ENCODE measurements at places on chromosomes 16 and 17.
A peak's percentile ranks its signal among the peaks of the same experiment; 100 is the strongest.

DNA sequence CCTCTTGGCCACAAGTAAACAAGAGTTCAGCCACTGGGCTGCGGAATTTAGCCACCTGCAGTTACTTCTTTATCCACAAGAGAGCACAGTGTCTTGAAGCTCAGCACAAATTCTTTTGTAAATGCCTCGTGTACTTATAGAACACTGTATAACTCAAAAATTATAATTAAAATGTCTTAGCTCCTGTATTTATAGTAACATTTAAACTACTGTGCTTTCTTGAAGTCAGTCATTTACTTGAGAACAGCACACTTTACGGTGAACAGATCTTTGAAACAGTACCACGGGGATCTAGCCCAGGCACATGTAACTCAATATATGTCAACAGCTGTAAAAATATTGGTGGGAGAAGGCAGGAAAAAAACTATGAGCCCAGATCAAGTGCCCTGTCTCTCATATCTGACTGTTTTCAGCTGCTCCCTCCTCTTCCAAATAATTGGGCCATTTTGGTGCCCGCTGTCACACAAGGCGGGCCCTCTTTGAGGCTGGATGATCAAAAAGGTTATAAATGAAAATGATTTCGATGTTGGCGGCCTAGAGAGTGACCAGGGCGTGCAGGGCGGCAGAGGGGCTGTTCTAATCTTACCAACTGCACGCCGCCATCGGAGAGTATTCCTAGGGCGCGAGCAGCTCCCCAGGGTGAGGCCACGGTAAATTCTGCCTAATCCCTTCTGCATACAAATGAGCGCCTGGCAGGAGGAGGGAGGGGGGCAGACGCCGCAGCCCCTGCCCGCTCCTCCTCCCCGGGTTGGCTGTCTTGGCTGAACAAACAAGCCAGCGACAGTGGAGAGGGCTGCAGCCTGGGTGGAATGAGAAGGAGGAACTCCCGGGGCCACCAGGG, 183.2 kb downstream of the C16orf78 start:
- DNase-seq: no peak

- DNase-seq: no peak
Observed at GRCh38 chr17:39599665-39600231, 8.0 kb downstream of the NEUROD2 start.

- no peak for DNase-seq
Observed at GRCh38 chr16:35752012-35752772, 2292.8 kb downstream of the TP53TG3F start.

GRCh38 chr17:82383411-82383810, 11.8 kb downstream of the UTS2R start:
- DNase-seq: no peak

DNA sequence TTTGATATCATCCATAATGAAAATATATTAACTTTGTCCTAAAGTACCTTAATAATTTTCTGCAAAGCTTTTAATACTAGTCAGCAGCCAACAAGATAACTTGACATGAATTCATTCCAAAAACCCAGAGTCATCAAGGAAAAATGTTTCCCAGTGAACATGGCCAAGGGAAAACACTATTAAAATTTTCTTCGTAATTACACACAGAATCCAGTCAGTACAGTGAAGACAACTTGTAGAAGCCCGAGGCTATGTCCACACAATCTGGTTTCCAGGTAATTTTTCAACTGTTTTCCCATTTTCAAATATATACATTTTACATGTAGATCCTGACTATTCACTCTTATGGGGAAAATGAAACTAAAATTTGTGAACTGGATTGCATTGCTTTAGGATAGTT, 600.9 kb downstream of the CDH8 start:
- no peak for DNase-seq

GRCh38 chr17:7132511-7133094, 18.0 kb upstream of the ASGR2 start:
- peak; percentile 81 for DNase-seq

- no peak for DNase-seq
Observed at GRCh38 chr17:28379814-28380801, 8.6 kb downstream of the SARM1 start.

DNA sequence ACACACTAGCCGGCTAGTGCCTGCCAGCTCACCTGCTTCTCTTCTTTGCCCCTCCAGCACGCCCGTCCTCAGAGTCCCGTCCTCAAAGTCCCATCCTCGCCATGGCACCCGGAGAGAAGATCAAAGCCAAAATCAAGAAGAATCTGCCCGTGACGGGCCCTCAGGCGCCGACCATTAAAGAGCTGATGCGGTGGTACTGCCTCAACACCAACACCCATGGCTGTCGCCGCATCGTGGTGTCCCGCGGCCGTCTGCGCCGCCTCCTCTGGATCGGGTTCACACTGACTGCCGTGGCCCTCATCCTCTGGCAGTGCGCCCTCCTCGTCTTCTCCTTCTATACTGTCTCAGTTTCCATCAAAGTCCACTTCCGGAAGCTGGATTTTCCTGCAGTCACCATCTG, 3.6 kb downstream of the SCNN1G start:
- no peak for DNase-seq

DNA sequence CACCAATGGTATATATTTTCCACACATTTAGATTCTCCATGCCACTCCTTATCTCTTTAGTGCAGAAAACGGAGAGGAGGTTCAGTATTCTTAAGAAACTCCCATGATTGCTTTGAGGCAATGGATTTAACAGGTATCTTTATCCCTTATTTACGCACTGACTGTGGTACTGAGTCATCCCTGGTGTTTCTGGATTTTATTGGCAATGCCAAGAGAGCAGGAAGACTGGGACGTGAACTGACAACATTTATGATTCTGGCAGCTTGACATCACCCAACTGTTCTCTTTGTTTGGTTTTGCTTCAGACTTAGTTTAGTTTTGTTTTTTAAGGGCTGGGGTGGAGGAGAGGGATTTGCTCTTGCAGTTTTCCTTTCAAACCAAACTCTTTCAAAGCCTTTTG, 131.4 kb downstream of the WWOX start:
- no peak for DNase-seq

- DNase-seq: no peak
Observed at GRCh38 chr16:73199214-73199613, 151.3 kb upstream of the ZFHX3 start.

- no peak for DNase-seq
Observed at GRCh38 chr16:16137110-16137509, 86.2 kb downstream of the ABCC6 start.

Data from GM10248 (cell line).